Natural killer cell (primary cell): ENCODE measurements at places on chromosomes 3 and 15. TPM values are rescaled to one million over a fixed set of nuclear protein-coding genes. Genes with fewer than 3 reads are reported as not detected.

CRYGS gene
- total RNA-seq, result 3.4 TPM

KCNMB2 gene
- total RNA-seq, result not detected

PLIN1 gene
- 0.75 TPM for total RNA-seq

TERC gene
- 2.7 TPM for total RNA-seq

SV2B gene
- not detected for total RNA-seq
